ENCODE measurements at places on chromosomes 5 and 9.

- no peaks in the 10 kb centered on the region for H3K36me3 ChIP-seq
- no peak overlapping the region for H3K4me3 ChIP-seq
- DNase-seq: no peak
- H3K27ac ChIP-seq: no peak overlapping the region
- H3K4me1 ChIP-seq: peaks cover 34% of the 10 kb centered on the region
- no peaks in the 10 kb centered on the region for H3K27me3 ChIP-seq
Measured at GRCh38 chr5:126752081-126752785, 24.7 kb upstream of the LMNB1 start.

DNA sequence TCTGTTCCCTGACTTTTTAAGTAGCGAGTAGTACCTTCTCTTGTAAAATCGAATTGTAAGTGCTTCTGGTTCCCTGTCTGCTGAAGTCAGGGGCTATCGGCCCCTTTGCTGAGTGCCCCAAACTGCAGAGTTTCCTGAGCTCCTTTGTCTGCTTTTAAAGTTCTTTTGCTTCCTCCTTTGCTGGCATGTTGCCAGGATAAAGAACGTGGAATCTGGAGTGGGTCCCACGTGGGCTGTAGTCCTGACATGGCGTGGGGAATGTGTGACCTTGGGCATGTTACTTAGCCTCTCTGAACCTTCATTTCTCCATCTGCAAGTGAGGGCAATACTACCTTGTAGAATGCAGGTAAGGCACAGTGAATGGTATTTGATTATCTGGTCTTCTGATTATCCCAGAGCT, 13.7 kb upstream of the ODF2 start:
- peaks cover 13% of the 10 kb centered on the region for H3K27me3 ChIP-seq
- no peak for DNase-seq
- no peak overlapping the region for H3K27ac ChIP-seq
- H3K4me3 ChIP-seq: no peak overlapping the region
- no peaks in the 10 kb centered on the region for H3K36me3 ChIP-seq

DNA sequence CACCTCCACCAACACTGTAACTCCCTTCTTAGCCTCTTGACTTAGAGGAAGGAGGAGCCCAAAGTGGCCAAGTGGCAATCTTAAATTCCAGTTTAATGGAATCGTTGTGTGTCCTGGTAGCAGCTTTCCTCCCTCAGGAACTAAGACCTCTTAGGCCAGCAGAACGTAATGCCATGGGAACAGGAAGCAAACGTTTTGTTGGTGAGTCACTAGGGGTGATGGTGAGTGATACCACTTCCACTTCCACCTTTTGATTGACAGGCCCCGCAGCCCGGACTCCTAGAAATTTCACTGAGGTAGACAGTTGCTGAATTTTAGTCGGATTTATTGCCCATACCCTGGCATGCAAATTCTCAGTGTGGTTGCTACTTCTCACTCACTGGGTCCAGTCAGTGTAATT, 94.2 kb upstream of the FBN2 start:
- no peak overlapping the region for H3K27ac ChIP-seq
- no peaks in the 10 kb centered on the region for H3K27me3 ChIP-seq
- DNase-seq: no peak

DNA sequence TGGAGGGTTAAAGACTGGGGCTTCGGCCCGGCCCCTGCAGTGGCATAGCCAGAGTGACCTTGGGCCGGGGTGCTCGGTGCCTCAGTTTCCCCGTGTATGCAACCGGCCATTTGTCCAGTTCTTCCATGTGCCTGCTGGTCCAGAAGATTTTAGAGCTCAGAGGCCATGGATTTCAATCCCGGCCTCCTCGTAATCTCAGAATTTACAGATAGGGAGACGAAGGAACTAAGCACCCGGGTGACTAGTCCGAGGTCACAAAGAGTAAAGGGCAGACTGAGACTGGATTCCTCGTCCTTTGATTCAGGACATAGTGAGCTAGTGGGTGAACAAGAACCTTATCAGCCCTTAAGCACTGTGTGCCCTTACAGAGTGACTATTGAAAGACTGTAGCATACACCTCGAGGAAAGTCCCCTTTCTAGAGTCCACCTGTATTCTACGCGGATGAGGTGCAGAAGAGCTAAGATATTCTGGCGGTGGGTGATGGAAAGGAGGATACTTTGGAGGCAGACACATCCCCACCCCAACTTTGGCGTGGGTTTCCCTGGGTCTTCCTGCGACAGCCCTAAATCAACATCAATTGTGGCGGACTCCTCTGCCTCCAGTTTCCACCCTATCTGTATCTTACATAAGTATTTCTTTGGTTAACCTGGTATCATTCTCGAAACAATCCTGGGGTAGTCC, 597 bp downstream of the SLC31A1 start:
- H3K36me3 ChIP-seq: peaks cover 17% of the 10 kb centered on the region
- H3K27me3 ChIP-seq: no peaks in the 10 kb centered on the region
- H3K4me3 ChIP-seq: peak overlapping the region; percentile 85
- peak overlapping the region; percentile 92 for H3K27ac ChIP-seq
- H3K4me1 ChIP-seq: peaks cover 42% of the 10 kb centered on the region

GRCh38 chr5:163822548-163822947, 317.1 kb downstream of the MAT2B start:
- H3K4me1 ChIP-seq: no peaks in the 10 kb centered on the region
- DNase-seq: no peak
- H3K27me3 ChIP-seq: no peaks in the 10 kb centered on the region

DNA sequence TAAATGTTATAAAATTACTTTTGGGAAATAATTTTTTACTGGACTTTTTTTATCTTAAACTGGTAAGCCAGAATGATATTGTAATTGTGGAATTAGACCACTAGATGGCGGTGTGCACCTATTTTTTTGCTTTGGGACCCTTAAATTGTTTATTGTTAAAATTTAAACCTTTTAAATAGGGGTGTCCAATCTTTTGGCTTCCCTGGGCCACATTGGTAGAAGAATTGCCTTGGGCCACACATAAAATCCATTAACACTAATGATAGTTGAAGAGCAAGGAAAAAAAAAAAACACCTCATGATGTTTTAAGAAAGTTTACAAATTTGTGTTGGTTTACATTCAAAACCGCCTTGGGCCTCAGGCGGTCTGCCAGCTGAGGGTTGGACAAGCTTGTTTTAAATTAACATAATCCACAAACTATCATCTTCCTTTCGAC, 28.4 kb upstream of the GADD45G start:
- no peak overlapping the region for H3K27ac ChIP-seq
- no peaks in the 10 kb centered on the region for H3K36me3 ChIP-seq
- H3K27me3 ChIP-seq: peaks cover 62% of the 10 kb centered on the region
- peaks cover 24% of the 10 kb centered on the region for H3K4me1 ChIP-seq
- DNase-seq: no peak
- H3K4me3 ChIP-seq: no peak overlapping the region

DNA sequence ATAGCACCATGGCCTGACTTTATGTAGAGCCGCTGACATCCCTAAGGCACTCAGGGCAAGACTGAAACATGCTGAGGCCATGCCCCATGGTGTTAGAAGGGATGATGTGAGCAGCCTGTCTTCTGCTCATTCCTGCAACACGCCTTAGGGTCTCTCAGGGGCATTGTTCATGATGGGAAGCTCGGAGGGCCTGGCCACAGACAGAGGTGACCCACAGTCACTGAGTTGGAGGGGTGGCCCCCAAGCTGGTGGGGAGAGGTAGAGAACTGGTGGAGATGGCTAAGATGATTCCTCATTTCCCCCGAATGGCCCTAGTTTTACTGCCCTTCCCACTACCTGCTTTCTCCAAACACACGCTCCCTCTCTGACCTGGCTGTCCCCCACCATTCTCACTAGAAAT, 135.2 kb downstream of the BARX1 start:
- DNase-seq: no peak
- H3K4me3 ChIP-seq: no peak overlapping the region
- H3K36me3 ChIP-seq: no peaks in the 10 kb centered on the region

- DNase-seq: peak; percentile 70
- peaks cover 27% of the 10 kb centered on the region for H3K27me3 ChIP-seq
- peaks cover 25% of the 10 kb centered on the region for H3K4me1 ChIP-seq
- no peak overlapping the region for H3K27ac ChIP-seq
- no peak overlapping the region for H3K4me3 ChIP-seq
Measured at GRCh38 chr9:35611230-35611797, 6.3 kb downstream of the TESK1 start.

GRCh38 chr5:115749016-115749415, 67.4 kb downstream of the CDO1 start:
- no peak for DNase-seq
- no peaks in the 10 kb centered on the region for H3K36me3 ChIP-seq
- H3K27me3 ChIP-seq: peaks cover 11% of the 10 kb centered on the region
- H3K4me3 ChIP-seq: no peak overlapping the region

GRCh38 chr9:19665146-19665863, 123.5 kb downstream of the SLC24A2 start:
- H3K4me3 ChIP-seq: no peak overlapping the region
- peaks cover 5% of the 10 kb centered on the region for H3K4me1 ChIP-seq
- H3K27ac ChIP-seq: peak overlapping the region; percentile 21
- DNase-seq: no peak
- peaks cover 8% of the 10 kb centered on the region for H3K27me3 ChIP-seq
- H3K36me3 ChIP-seq: no peaks in the 10 kb centered on the region

GRCh38 chr5:154359221-154359573, 86.6 kb upstream of the SAP30L start:
- H3K27me3 ChIP-seq: no peaks in the 10 kb centered on the region
- no peak overlapping the region for H3K27ac ChIP-seq
- H3K4me3 ChIP-seq: no peak overlapping the region

DNA sequence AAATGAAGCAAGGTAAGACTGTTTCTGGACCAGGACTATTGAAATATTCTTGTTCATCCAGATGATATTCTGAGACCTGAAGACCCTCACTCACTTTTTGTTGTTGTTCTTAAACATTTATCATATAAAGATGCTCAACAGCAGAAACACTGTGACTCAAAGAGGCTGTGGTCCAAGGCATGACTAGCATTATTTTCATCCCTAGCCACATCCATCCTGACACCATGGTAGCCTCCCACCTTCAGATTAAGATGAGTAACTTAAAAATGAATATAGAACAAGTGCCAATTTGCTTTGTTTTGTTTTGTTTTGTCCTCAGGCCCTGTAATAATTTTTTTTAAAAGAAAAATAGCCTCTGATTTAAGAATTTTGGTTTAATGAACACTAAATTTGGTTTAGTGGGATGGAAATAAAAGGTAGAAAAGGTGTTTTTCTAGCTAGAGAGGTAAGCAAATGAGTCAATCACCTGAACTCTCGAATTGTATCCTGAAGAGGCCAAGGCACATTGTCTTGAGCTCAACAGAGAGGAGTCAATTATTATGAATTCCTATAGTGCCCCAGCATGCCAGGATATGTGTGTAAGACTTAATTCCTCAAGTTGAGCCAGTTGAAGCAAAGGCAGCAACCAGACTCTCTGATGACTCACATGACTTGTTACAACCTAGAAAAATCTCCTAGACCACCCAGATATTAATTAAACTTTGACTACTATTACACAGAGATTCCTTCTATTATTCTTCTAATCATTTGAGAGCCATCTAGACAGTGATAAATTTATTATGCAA, 380.1 kb upstream of the TUSC1 start:
- DNase-seq: no peak
- no peaks in the 10 kb centered on the region for H3K36me3 ChIP-seq
- no peak overlapping the region for H3K27ac ChIP-seq
- no peaks in the 10 kb centered on the region for H3K4me1 ChIP-seq
- no peak overlapping the region for H3K4me3 ChIP-seq

- H3K27ac ChIP-seq: no peak overlapping the region
- no peak for DNase-seq
- no peaks in the 10 kb centered on the region for H3K4me1 ChIP-seq
- no peaks in the 10 kb centered on the region for H3K36me3 ChIP-seq
- H3K27me3 ChIP-seq: no peaks in the 10 kb centered on the region
Measured at GRCh38 chr5:2921176-2921575, 169.7 kb upstream of the IRX2 start.

DNA sequence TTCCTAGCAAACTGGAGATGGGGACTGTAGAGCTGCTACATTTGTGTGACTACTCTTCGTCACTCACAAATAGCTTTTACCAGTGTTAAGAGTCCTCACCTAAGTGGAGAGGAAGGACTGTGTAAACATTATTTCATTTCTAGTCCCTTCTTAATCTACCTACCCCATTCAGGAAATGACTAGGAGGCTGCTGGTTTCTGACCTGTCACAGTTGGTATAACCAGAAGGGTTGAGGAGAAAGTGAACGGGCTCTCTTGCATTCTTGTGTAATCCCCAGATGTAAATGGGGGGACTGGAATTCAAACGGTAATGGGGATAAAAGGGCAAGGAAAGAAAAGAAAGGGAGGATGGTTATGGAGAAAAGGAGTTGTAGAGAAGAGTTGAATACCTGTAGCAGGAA, 35.4 kb upstream of the BNIP1 start:
- no peaks in the 10 kb centered on the region for H3K27me3 ChIP-seq
- no peak overlapping the region for H3K4me3 ChIP-seq
- H3K36me3 ChIP-seq: peaks cover 21% of the 10 kb centered on the region

DNA sequence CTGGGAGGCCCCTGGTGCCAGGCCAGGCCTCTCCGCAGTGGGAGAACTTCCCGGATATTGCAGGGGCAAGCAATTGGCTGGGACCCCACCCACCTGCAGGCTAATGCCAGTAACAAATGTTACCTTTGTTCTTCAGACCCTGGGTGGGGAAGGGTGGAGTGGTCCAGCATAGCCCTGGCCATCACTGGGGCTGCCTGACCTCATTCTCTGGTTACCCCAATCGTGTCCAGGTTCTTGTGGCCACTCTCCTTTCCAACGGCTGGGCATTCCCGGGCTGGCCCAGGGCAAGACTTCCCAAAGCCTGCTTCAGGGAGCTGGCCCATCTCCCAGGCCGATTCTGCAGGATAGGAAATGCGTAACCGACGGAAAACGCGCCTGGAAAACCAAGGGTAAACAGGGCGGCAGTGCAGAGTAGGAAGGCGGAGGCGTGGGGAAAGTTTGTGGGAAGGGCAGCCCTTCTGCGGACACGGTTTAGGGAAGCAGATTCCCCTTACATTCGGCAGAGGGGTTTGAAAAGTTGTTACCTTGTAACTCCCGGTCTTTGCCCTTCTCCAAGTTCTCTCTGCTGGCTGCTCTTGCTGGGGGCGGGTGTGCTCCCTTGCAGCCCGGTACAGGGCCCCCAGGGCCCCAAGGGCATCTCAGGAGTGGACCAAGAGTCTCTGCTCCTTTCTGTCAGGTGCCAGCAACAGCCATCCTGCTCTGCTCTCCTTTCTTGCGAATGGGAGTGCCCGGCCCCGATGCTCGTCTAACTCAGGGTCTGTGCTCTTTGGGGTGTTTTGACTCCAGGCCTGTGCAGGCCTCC, 3.5 kb downstream of the NRARP start:
- peaks cover 1% of the 10 kb centered on the region for H3K36me3 ChIP-seq
- no peak for DNase-seq
- peaks cover 80% of the 10 kb centered on the region for H3K27me3 ChIP-seq
- no peak overlapping the region for H3K27ac ChIP-seq
- H3K4me3 ChIP-seq: no peak overlapping the region
- peaks cover 22% of the 10 kb centered on the region for H3K4me1 ChIP-seq

DNA sequence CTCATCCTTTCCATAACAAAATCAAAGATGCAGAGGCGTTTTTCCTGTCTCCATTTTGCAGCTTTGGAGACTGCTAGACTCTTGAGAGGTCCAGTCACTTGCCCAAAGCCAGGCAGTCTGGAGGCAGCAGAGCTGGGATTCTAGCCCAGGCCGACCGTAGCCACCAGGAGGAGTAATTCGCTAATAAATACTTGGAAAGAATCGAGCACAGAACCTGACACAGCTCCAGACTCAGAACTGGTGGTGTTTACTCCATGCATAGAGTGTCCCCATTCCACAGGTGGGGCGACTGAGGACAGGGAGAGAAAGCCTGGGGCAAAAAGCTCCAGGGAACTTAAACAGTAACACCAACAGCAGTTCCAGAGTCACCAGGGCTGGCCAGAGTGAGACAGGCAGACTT, 10.7 kb upstream of the CERCAM start:
- H3K4me1 ChIP-seq: no peaks in the 10 kb centered on the region
- no peak for DNase-seq
- H3K36me3 ChIP-seq: no peaks in the 10 kb centered on the region
- H3K27me3 ChIP-seq: peaks cover 84% of the 10 kb centered on the region
- H3K4me3 ChIP-seq: no peak overlapping the region
